ENCODE measurements at places on chromosomes 7 and 10.

- no peak for DNase-seq
Observed at GRCh38 chr7:33432821-33433220, 303.5 kb downstream of the BBS9 start.

DNA sequence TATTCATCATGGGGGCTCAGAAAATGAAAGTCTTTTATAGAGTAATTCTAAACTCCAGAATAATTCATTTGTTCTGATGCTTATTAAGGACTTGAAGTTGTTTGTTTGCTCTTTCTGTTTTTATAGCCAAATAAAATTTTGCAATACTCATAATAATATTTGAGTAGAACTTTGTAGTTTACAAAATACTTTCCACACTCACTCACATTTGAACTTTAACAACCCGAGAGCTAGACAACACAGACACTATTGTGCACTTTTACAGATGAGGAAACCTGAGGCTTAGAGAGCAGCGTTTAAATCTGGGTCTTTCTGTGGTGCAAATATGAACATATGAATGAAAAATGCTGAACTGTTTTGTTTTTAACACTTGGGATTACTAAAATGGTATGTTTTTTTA, 126.8 kb downstream of the KAT6B start:
- DNase-seq, result no peak

- no peak for DNase-seq
Observed at GRCh38 chr7:137381045-137381444, 37.5 kb upstream of the PTN start.

GRCh38 chr10:11395581-11396310, 215.7 kb downstream of the USP6NL start:
- DNase-seq, result no peak

DNA sequence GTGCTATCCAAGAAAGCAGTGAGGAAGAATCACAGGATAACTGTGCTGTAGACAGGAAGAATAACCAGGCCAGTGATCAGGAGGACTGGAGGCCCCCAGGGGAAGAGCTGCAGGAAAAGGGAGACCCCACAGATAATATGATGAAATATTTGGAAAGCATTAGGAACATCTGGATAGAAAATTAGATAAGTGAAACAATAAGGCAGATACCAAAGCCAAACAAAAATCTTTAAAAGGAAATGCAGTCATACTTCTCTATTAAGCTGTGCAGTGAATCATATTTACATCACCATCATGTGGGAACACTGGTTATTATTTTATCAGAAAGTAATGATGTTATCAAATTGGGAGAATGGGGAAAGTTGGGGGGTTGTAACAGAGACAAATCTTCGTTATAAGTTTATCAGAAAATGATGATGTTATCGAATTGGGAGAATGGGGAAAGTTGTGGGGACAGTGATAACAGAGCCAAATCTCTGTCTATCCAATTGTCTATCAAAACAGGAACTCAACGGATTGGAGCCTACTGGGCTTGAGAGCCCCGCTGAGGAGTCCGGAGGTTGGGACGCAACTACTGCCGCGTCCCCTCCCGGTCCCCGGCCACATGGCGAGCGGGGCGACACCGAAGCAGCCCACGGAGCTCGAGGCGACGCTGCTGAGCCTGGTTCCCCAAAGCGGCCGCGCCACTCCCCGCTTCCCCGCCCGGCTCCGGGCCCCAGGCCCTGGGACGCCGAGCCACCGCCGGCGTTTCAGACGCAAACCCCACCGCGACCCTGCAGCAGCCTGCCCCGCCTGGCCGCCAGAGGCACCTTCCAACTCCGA, 14.0 kb upstream of the RALA start:
- DNase-seq, result peak; percentile 70

Data from AG10803 (cell line).